ENCODE measurements at places on chromosomes 5 and 9. TPM values are rescaled to one million over a fixed set of nuclear protein-coding genes. Genes with fewer than 3 reads are reported as not detected.

DNA sequence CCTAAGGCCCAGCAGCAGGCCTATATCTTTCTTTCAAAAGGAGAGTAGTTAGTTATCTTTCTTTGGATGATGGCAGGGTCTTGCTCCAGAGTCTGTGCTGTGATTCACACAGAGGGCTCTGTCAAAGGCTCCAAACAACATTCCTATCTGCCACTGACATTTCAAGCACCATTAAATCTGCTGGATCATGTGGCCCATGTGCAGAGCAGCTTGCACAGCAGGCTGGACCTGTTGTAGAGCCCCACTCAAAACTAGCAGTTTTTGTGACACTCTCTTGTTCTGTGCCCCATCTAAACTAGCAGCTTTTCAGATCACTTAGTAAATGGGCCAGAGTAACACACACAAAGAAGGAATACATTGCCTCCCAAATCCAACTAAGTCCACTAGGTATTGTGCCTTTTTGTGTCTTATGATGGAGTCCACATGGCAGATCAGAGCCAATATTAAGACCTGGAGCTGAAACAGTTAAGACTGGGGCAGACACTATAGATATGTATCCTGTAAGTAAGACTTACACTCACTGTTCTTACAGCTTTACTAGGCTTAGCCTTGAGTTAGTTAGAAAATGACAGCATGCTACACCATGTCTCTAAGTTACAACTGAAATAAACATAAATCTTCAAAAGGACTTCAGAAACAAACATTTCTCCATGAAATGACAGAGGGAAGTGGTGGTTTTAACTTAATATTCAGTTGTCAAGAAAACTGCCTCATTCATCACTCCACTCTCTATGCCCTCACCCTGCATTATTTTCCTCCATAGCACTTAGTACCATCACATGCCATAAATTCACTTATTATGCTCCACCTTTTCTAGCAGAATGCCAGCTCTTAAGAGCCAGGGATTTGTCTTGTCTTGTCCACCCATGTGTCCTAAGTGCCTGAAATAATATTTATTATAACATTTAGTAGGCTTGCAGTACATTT is 400.9 kb downstream of the RAB3C start:
- no peak overlapping the region for H3K4me3 ChIP-seq
- H3K4me1 ChIP-seq = peaks cover 2% of the 10 kb centered on the region
- H3K27ac ChIP-seq = no peak overlapping the region
- no peaks in the 10 kb centered on the region for H3K27me3 ChIP-seq

- no peaks in the 10 kb centered on the region for H3K27me3 ChIP-seq
- H3K4me1 ChIP-seq = peaks cover 67% of the 10 kb centered on the region
- no peak for DNase-seq
- H3K27ac ChIP-seq = no peak overlapping the region
- H3K36me3 ChIP-seq = peaks cover 39% of the 10 kb centered on the region
Observed at GRCh38 chr9:91197232-91198181, 164.2 kb downstream of the AUH start.

GRCh38 chr5:109989994-109990722 is 300.4 kb downstream of the MAN2A1 start:
- H3K27ac ChIP-seq = no peak overlapping the region
- no peaks in the 10 kb centered on the region for H3K36me3 ChIP-seq
- H3K4me1 ChIP-seq = no peaks in the 10 kb centered on the region
- no peak for DNase-seq

GRCh38 chr9:135016037-135016640 is 71.3 kb upstream of the OLFM1 start:
- no peak for DNase-seq
- H3K4me3 ChIP-seq = no peak overlapping the region
- H3K27ac ChIP-seq = no peak overlapping the region

- no peak overlapping the region for H3K27ac ChIP-seq
- H3K27me3 ChIP-seq = peaks cover 25% of the 10 kb centered on the region
- H3K36me3 ChIP-seq = no peaks in the 10 kb centered on the region
- DNase-seq = no peak
- H3K4me3 ChIP-seq = no peak overlapping the region
- H3K4me1 ChIP-seq = no peaks in the 10 kb centered on the region
Observed at GRCh38 chr9:131011274-131012022, 2.5 kb downstream of the LAMC3 start.

DNA sequence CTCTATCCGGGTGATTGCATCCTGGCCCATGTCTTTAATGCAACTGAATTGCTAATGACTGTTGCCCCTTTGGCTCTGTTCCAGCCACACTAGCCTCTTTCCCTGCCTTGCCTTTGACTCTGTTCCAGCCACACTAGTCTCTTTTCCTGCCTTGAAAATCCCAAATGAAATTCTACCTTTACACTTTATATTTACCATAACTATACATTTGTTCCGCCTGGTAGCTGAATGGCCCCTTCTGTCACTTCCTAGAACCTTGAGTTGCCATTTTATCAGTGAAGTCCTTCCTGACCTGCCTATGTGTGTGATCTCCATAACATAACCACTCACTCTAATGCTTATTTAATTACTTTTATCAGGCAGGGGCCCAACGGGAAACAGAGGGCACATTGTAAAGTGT is 1120.4 kb upstream of the WWC1 start:
- no peaks in the 10 kb centered on the region for H3K36me3 ChIP-seq
- H3K27me3 ChIP-seq = no peaks in the 10 kb centered on the region
- DNase-seq = no peak
- no peak overlapping the region for H3K4me3 ChIP-seq

- H3K4me3 ChIP-seq = no peak overlapping the region
- H3K27me3 ChIP-seq = peaks cover 2% of the 10 kb centered on the region
- no peak overlapping the region for H3K27ac ChIP-seq
- no peaks in the 10 kb centered on the region for H3K36me3 ChIP-seq
- peaks cover 18% of the 10 kb centered on the region for H3K4me1 ChIP-seq
- no peak for DNase-seq
Observed at GRCh38 chr9:37102486-37102885, 17.9 kb upstream of the ZCCHC7 start.

The SCGB3A2 gene
- not detected for total RNA-seq

The SH2D3C gene
- total RNA-seq = 30.3 TPM

The CREBRF gene
- total RNA-seq = 9.3 TPM

The EQTN gene
- total RNA-seq = not detected

The TRIO gene
- total RNA-seq = 11.5 TPM

The CDKN2A gene
- total RNA-seq = 2.5 TPM

All from activated CD8-positive, alpha-beta T cell treated with anti-CD3 and anti-CD28 coated beads for 36 hours (primary cell).